Cortex of kidney (tissue), 1 donor: ENCODE measurements at places on chromosomes 6 and 20.

- DNase-seq, result no peak
Measured at GRCh38 chr6:11929241-11929835, 82.8 kb upstream of the HIVEP1 start.

- DNase-seq, result no peak
Measured at GRCh38 chr6:73134588-73134987, 90.7 kb downstream of the KHDC1L start.

DNA sequence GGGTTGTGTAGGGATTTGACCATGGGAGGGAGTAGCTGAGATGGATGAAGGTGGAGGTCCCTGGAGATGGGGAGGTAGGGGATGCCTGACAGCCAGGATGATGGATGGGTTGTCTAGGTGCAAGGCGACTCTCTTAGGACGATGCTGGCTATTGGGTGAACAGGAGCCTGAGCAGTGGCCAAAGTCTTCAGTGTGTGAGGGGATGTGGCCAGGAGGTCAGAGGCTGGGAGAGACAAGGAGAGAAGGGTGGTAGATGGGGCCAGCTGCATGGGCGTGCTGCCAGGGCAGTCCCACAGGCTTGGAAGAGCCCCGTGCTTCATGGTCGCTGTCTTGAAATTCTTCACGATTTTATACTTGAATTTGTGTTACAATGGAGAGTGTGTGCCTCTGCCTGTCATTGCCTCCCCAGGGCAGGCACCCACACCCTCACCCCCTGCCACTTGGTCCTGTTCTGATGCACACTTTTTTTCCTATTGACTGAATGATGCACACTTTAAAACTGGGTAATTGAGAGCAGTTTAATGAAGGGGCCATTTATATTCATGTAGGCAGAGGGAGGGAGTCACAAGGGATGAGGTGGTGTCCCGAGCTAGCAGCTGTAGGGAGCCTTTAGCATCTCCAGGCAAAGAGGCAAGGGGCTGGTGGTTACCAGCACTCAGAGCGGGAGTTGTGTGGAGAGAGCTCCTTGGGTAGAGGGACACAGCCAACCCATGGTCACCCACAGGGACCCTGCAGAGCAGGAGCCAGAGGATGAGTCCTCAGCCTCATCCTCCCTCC is 120.7 kb downstream of the DHX35 start:
- no peak for DNase-seq

DNA sequence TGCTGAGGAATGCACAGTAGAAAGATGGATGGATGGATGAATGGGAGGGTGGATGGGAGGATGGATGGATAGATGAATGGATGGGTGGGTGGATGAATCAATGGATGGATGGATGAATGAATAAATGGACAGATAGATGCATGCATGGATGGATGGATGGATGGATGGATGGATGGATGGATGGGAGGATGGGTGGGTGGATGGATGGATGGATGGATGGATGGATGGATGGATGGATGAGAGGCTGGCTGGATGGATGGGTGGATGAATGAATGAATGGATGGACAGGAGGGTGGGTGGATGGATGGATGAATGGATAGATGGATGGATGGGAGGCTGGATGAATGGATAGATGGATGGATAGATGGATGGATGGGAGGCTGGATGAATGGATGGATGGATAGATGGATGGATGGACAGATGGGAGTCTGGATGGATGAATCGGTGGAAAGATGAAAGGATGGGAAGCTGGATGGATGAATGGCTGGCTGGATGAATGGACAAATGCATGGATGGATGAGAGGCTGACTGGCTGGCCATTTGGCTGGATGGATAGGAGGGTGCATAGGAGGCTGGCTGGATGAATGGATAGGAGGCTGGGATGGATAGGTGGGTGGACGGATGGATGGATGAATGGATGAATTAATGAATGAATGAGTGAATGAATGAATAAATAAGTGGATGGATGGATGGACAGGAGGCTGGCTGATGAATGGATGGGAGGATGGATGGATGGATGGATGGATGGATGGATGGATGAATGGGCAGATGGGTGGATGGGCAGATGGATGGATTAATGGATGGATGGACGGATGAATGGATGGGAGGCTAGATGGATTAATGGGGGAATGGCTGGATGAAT is 28.3 kb upstream of the NOL4L start:
- DNase-seq, result no peak

DNA sequence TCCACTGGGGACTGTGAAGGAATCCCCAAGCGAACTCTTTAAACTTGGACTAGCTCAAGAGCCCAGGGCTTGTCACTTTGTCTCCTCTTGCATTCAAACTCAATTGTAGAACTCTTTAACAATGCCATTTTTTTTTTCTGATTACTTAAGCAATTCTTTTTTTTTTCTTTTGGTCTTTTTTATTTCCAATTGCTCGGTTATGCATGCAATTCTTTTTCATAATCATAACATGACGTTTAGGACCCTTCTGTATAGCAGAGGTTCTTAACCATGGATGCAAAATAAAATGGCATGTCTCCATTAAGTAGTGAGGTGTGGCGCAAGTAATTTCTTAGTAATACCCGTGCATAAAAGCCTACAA is 466 bp upstream of the BFSP1 start:
- DNase-seq, result no peak

DNA sequence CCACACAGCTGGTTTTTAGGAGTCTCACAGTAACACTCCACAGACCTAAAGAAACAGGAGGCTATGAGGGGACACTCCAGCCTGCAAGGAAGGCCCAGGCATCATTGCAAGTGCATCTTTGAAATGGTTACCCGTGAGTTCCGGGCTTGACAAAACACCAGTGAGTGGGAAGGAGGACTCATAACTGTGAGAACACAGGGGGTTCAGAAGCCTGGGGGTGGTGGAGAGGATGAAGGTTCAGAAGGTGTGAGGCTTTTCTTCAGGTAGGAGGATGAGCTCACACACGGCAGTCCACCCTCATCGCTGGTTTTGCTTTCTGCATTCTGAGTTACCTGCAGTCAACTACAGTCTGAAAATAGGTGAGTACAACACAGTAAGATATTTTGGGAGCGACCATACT is 39.9 kb downstream of the MAP7 start:
- DNase-seq, result no peak

DNA sequence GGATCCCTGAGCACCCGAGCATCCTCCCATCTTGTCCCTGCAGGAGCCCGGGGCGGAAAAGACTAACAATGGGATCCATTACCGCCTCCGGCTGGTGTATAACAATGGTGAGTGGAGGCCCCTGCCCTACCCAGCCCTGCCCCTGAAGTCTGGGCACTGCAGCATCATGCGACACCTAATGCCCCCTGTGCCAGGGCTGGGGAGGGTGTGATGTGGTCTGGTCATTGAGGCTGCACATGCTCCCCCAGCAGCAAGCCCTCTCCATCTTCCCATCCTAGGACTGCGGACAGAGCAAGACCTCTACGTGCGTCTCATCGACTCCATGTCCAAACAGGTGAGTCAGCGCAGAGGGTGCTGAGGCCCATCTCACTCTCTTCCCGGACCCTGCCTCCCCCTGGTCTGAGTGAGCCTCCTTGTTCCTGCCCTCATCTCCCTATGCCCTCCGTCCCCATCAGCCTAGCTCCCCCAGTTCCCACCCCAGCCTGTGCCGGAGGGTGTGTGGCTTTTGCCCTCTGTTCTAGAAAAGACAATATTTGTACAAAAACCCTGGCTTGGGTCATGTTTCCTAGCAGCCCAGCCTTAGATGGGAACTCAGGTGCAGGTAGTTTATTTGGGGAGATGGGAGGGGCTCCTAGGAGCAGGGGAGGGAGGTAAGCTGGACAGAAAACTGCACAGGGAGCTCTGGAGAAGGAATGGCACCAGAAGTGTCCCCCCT is 13.5 kb downstream of the EBF4 start:
- no peak for DNase-seq

DNA sequence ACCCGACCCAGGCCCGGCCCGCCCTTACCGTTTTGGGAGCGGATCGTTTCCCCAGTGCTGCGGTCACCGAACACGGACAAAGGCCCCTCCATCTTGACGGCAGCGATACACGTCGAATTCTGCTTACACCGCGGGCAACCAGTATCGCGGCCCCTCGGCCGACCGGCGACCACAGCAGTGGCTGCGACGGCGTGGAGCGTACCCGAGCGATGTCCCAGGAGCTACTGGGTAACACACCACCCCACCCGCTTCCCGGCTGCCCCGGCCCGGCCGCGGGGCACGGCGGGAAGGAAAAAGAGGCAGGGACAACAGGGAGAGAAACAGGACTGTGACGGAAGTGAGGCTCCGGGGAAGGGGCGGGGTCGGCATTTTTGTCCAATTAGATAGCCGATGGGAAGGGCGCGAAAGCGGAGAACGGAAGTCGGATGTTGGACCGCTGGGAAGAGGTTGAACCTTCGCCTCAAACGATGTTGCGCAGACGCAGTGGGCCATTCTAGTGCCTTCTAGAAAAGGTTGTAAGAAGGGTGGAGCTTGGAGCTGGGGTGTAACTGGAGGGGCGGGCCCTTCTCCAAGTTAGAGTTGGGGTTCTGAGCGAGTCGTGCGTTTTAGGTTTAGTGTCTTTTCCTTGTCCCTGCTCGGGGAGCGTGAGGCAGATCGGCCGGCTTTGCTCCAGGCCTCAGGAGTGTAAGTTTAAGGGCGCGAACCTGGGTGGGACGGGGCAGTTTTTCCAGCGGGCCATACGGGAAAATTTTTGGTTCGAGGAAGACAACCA is at the start of gene TCP1:
TCP1 (minus strand) TSS at position 226 of the 772 bp plus-strand sequence; CDS start at position 92, 134 bp downstream.
- peak; percentile 87 for DNase-seq

GRCh38 chr6:1624851-1625781 is 15.4 kb downstream of the FOXC1 start:
- DNase-seq, result no peak

DNA sequence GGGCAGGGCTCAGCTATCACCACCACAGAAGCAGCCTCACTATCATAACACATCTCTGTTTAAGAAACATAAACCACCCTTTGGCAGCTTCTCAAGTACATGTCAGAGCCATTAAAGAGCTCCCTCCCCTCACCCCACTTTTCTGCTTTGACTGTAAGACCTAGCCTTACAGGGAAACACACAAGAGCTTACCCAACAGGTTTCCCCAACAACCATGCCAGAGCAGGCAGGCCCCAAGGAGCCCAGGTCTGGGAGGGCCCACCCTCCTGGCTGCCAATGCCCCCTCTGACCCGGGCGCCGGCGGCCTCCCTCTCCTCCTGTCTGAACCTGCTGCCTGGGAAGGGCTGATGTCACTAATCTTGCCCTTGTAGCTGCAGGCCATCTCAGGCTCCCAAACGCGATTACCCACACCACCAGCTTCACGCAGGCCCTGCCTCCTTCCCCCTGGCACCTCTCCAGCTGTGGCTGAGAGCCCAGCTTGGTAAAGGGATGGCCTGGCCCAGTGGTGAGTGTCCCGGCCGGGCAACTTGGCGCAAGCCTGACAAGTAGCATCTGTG is 402.0 kb downstream of the MAFB start:
- no peak for DNase-seq

DNA sequence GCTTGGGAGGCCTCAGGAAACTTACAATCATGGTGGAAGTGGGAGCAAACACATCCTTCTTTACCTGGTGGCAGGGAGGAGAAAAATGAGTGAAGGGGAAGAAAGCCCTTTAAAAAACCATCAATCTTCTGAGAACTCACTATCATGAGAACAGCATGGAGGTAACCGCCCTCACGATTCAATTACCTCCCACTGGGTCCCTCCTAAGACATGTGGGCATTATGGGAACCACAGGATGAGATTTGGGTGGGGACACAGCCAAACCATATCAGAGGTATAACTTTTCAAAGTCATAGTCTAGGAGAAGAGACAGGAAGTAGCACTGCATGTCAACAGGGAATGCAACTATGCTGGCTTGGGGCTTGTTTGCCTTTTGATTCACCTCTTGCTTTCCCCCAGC is 59.9 kb upstream of the DTNBP1 start:
- no peak for DNase-seq

DNA sequence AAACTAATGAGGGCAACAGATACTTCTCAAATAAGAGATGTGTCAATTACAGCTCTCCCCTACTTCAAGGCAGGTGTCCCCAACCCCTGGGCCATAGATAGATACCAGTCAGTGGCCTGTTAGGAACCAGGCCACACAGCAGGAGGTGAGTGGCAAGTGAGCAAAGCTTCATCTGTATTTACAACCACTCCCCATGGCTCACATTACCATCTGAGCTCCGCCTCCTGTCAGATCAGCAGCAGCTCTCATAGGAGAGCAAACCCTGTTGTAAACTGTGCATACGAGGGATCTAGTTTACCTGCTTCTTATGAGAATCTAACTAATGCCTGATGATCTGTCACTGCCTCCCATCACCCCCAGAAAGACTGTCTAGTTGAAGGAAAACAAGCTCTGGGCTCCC is 422.1 kb downstream of the GJA1 start:
- no peak for DNase-seq

- no peak for DNase-seq
Measured at GRCh38 chr6:147972448-147972847, 370.2 kb upstream of the SASH1 start.

- DNase-seq, result no peak
Measured at GRCh38 chr6:104940893-104941728, 15.8 kb upstream of the LIN28B start.

- DNase-seq, result no peak
Measured at GRCh38 chr6:167700199-167700598, 126.5 kb upstream of the AFDN start.

DNA sequence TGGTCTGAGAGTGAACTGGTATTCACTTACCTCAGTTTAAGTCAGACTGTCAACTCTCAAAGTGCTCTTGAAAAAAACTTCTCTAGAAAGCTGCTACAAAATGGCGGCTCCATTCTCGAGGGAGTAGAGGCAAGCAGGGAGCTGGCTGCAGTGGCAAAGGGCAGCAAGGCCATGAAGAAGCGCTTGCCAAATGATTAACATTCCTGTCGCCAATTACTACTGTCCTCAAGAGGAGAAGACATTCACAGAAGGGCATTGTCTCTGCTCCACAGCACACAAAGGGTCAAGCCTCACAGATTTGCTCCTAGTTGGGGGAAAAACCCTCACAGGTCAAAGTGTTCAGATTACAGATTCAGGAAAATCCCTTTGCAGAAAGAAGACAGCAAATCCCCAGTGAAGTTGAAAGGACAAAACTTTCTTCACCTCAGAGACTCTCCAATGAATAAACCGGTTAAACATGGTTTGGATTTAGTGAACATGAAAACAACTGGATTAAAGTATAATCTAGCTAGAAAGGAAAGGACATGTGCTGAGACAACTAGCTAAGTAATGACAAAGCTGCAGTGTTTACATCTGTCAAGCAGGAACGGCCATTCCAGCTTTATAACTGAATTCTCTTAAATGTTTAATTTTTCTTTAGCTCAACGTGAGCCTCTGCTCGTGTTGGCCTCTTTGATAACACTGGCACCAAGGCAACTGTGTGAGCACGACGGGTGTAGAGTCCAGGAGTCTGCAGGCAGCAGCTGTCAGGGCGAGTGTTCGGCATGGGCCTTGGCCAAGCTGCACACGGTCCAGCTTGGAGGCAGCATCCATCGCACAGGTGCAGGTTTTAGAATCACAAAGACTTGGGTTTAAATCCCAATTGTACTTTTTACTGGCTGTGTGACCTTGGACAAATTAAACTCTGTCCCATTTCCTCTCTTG is 37.6 kb downstream of the NR2E1 start:
- DNase-seq, result no peak

- no peak for DNase-seq
Measured at GRCh38 chr20:49983848-49984408, 1.1 kb downstream of the SNAI1 start.
